Osteocyte (in vitro differentiated cells): ENCODE measurements at places on chromosomes 2 and 18. TPM values are rescaled to one million over a fixed set of nuclear protein-coding genes. Genes with fewer than 3 reads are reported as not detected.

DNA sequence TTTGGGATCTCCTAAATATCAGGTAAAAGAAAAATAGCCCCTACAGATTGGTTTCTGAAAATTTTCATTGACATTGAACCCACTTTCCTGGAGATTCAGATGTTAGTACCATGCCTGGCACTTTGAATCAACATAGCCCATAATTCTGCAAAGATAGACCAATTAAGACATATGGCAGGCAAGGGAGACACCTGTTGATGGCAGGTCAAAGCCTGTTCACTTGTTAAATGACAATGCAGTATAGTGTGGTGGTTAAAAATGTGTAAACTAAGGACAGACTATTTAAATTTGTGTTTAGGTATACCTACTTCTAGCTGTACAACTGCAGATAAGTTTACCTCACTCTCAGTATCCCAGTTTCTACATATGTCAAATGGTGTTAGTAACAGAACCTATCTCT lies 178.1 kb upstream of the MMADHC start:
- no peak for DNase-seq

- DNase-seq: no peak
Measured at GRCh38 chr2:3948191-3948590, 244.8 kb downstream of the DCDC2C start.

GRCh38 chr2:181680055-181680936 lies at the start of gene NEUROD1:
NEUROD1 (minus strand) TSS chr2:181680517; CDS start chr2:181678860, 1,657 bp downstream.
- no peak for DNase-seq

DNA sequence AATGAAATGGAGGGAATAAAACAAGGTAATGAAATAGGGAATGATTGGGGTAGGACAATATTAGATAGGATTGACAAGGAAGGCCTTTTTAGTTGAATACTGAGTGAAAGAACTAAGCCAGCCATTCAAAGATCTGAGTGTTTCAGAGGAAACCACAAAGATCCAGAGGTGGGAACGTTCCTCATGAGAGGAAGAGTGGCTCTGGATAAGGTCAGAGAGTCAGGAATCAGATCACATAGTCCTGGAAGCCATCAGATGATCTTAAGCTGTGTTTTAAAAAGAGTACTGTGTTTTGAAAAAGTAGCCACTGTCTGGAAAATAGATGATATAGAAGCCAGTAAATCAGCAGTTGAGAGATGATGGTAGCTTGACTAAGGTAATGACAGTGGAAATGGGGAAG lies 11.8 kb downstream of the TTLL4 start:
- DNase-seq: no peak

GRCh38 chr2:44170311-44170717 lies 1.6 kb downstream of the PPM1B start:
- DNase-seq: no peak

DNA sequence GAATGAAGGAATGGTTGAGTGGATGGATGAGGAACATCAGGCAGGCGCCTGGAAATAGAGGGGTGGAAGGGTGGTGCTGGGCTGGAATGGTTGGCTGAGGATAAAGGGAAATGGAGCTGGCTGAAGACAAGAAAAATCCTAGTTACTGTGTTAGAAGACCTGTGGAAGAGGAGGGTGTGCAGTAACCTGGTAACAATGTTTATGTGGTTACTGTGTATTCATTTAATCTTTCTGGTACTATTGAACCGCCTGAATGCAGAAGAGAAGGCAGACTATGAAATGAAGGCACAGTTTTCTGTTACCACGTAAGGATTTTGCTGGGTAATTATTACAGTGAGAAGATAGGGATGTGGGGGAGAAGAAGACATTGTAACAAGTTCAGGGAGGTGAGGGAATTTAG lies 110.3 kb upstream of the MGAT5 start:
- no peak for DNase-seq

GRCh38 chr2:164257742-164258141 lies 363.5 kb downstream of the GRB14 start:
- DNase-seq: no peak

DNA sequence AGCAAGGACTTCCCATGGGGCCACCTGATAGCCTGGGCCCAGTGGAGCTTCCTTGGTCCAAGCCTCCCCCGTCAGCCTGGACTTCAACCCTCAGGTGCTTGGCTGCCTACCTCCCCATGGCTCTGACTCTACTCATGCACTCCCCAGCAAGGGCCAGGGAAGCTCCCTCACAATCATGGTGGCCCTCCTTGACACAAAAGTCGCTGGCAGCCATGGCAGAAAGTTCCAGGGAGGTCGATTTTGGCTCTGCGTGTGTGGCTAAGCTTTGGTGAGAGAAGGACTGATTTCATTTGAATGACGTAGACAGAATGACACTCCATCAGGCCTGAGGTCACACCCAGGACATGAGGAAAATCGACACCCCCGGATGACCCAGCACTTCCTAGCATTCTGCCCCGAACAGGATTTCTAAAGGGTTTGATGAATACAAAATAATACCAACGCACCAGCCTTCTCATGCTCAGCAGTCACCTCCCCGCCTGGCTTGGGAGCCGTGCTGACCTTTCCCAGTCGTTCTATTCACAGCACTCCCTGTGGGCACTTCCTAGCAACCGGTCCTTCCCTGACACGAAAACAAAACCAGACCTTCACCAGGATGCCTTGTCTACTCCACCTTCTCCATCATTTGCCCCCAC lies 52.7 kb downstream of the LBH start:
- no peak for DNase-seq

GRCh38 chr2:238158018-238158508 lies 707 bp upstream of the ERFE start:
- DNase-seq: no peak

DNA sequence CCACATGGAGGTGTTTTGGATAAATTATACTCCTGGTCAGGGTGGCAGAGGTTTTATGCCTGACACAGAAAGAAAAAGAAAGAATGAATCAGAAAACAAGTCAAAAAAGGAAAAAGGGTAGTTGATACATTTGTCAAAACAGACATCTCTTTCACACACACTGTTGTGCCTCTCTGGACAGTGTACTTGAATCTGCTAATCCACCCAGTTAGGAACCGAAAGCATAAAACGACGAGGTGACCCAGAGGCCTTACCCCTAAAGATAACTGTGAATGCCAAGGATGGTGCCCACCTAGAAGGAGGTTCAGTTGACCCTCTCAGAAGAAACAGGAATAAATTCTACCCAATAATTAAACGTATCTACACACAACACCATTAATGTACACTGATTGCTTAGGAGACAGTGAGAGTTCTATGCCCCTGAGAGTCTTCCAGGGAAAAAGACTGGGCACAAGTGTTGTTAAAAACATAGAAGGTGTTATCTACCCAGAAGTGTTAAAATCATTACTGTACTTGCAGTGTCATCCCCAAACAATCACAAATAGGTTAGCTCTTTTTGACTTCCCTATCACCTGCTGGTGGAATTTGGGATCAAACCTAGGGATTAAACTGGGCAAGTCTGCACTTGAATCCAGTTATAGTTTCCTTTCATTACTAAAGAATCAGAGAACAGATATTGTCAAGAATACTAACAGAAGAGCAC lies 123.2 kb upstream of the DNAJC10 start:
- no peak for DNase-seq

- DNase-seq: no peak
Measured at GRCh38 chr18:44988821-44989587, 308.3 kb downstream of the SETBP1 start.

DNA sequence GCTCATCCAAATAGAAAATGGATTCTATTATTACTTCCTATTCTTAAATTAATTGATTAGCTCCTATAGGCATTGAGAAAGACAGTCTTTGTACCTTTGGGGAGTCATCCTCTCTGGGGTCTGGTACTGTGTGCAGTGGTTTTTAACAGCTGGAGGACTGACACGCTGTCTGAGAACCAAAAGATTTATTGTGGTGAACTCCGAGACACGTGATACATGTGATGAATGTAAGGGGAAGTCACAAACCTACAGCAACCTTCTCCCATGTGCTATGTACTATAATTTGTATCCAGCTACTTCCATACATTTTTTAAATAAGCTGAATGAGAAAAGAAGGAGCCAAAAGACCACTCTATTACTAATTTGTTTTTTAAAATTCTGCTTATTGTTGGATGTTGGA lies 133.7 kb downstream of the GALNT3 start:
- no peak for DNase-seq

- no peak for DNase-seq
Measured at GRCh38 chr2:101113441-101114267, 37.5 kb downstream of the TBC1D8 start.

- DNase-seq: no peak
Measured at GRCh38 chr2:36555789-36556188, 42.2 kb downstream of the FEZ2 start.

- DNase-seq: no peak
Measured at GRCh38 chr2:50491541-50492476, 540.1 kb downstream of the NRXN1 start.

DNA sequence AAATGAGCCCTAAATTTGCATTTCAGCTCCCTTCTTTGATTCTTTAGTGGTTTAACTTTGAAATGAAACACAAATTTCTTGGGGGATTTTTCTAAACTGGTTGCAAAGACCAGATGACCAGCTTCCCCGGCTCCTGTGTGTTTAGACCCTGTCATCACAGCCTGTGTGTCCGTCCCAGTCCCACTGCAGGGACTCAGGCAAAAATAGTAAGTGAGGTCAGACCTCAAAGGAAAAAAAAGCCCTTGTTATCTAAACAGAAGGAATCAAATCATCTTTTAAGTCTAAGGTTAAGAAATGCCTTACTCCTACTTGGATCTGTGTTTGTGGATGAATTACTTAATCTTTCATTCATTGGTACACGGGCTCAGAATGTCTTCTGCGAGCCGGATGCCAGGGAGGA lies 423.7 kb downstream of the LPIN1 start:
- DNase-seq: no peak

DNA sequence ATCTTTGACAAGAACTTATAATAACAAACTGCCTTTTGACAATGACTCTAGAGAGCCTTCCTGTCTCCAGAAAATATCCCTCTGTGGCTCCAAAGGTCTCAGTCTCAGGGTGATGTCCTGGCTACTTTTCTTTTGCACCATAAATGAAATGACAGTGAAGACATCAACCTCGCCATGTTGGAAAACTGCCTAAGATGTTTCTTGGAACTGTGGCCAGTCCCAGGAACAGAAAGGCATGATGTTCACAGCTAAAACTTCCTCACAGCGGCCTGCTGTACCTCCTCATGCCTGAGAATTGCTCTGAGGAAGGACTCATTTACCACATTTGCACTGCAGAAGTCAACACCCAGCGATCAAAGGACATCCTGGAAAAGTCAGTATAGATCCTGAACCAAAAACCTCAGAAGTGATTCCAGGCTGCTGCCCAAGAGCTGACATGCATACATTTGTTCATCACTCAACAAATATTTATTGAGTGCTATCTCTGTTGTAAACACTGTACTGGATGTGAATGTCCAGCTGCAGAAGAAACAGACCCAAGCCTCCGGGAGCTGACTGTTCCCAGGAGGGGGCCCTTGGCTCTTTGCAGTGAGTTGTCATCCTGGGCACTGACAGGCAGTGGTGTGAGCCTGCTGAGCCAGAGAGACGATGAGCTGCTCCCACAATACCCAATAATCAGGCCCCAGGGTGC lies 64.3 kb upstream of the ACSL3 start:
- DNase-seq: peak; percentile 72

DNA sequence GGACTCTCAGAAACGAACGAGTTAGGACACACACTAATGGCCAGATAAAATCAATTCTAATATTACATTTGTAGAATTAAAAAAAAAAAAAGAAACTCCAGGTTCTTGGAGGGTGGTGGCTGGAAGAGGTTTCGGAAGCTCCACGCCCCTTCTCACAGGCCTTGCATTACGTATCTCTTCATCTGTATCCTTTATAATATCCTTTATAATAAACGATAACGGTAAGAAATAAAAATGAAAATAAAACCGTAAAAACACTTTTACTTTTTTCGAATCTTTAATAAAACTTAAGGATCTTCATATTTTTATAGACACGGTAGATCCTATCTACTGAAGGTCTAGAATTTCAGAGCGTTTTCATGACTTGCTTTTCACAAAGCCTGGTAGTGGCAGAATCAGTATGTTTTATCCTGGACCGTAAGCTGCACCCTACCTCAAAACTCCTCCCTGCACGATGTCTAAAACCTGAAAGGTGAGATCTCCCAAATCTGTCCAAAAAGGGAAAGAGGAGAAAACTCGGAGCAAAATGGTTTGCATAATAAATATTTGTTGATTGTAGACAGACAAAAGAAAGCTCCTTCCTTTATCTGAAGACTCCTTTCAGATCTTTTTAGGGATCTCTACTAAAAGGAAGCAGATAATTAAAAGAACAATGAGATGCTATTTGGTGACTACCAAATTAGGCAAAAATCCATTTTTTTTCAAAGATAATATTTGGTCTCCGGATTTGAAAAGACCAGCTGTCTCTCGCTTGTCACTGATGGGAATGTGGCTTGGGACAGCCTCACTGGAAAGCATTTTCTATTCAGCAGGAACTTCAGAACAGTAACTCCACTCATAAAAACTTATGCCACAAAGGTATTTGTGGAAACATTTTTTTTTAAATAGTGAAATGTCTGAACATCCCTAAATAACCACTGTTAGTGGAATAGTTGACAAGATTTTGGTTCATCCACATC lies 2.0 kb upstream of the CXCR4 start:
- DNase-seq: no peak

DNA sequence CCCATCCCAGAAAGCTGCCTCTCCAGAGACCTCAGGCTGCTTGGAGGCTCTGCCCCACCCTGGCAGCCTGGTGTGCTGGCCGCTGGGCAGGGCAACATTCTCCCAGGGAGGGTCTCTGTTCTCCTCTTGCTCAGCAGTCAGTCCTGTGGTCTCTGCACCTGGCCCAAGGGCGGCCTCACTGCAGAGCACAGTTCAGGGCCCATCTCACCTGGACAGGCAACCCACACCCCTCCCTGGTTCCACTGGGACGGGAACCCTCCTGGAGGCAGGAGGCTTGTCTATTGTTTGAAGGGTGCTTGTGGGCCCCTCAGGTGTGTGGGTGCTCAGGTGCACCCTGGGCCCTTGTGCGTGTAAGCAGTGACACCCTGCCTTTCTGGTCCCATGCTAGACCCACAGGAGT lies 67.2 kb upstream of the OTOS start:
- no peak for DNase-seq

DNA sequence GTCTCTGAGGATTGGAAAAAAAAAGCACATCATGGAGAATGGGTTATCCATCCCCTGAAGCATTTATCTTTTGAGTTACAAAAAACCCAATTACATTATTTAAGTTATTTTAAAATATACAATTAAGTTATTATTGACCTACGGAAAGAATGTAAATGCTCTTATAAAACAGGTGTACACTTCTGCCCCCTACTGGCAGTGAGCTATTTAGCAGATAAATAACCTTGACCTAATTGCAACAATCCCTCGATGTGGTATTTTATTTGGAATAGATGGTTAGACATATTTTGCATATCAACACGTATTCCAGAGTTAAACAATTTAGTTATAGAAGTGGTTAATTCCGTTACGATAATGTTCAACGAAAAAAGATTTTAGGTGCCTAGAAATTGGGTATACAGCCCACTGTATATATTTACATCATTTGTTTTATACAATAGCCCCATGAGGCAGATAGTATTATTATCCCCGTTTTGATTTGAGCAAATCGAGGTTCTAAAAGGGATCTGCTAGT lies 9.1 kb upstream of the DAW1 start:
- DNase-seq: no peak

- DNase-seq: no peak
Measured at GRCh38 chr2:76280686-76281085, 570.0 kb upstream of the GCFC2 start.

Gene ARHGAP25
- total RNA-seq: 0.42 and 0.43 TPM in 2 replicates

Gene CGREF1
- total RNA-seq: 1.2 and 1.9 TPM in 2 replicates

Gene ESPNL
- total RNA-seq: not detected in 2 replicates

Gene AFG3L2
- 44.4 TPM in 2 replicates for total RNA-seq

Gene ABCB11
- not detected in 2 replicates for total RNA-seq

Gene PROKR1
- total RNA-seq: not detected in 2 replicates

Gene NRP2
- total RNA-seq: 52.4 and 58.4 TPM in 2 replicates
